ENCODE measurements at places on chromosomes 12 and 14.
A peak's percentile ranks its signal among the peaks of the same experiment; 100 is the strongest.

GRCh38 chr14:68085742-68086141, 266.2 kb downstream of the RAD51B start:
- no peak for DNase-seq

DNA sequence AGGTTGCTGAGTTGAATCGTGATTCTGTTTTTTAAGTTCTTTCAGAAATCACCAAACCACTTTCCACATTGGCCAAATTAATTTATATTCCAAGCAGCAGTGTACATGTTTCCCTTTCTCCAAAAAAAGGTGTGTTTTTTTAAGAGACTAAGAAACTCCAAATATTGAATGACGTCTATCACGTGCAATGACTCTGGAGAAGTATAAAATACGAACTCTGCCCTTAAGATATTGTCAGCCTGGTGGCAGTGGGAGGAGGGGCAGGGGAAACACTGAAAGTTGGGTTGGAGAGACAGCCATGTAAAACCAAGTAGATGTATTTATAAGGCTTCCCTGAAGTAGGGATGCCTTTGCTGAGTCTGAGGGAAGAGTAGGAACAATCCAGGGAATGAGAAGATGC, 50.1 kb upstream of the DHRS4 start:
- no peak for DNase-seq

- no peak for DNase-seq
Observed at GRCh38 chr14:78983126-78983525, 813.0 kb downstream of the NRXN3 start.

- no peak for DNase-seq
Observed at GRCh38 chr14:92341791-92342190, 18.8 kb downstream of the SLC24A4 start.

DNA sequence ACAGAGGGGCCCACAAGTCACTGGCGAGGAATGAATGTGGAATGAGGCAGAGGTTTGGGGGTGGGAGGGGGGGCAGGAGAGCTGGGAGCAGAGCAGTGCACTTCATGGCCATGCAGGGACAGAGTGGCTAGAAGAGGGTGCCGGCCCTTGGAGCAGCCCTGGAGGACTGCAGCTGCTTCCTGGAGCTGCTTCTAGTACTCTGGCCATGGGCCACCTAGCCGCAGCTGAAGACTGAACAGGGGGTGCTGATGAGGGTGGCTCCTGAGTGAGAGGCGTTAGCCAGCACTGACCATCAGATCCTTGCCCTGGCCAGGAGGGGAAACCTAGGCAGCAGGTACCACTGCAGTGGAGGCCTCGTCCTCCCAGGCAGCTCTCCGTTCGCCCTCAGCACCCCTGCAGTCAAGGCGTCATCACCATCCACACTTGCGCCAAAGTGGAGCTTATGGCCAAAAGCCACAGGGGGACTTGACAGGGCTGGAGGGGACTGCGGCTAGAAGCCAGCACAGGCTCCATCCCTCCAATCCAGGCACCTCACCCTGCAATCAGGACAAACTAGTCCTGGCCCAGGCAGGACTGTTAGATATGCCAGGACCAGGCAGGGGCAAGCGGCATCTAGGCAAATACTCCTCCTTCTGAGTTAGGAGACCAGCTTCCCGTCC, 16.4 kb downstream of the OTUB2 start:
- no peak for DNase-seq

DNA sequence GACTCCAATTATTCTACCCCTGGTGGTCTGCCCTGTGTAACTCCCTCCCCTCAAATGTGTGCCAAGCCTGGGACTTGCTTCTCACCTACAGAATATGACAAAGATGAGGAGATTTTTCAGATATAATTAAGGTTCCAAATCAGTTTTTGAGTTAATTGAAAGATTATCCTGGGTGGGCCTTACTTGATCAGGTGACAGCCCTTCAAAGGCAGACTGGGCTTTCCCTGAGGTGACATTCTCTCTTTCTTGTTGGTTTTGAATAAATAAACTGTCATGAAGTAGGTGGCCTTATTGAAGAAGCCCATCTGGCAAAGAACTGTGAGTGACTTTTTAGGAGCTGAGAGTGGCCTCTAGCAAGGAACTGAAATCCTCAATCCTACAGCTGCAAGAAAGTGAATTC, 106.0 kb downstream of the BRMS1L start:
- no peak for DNase-seq

DNA sequence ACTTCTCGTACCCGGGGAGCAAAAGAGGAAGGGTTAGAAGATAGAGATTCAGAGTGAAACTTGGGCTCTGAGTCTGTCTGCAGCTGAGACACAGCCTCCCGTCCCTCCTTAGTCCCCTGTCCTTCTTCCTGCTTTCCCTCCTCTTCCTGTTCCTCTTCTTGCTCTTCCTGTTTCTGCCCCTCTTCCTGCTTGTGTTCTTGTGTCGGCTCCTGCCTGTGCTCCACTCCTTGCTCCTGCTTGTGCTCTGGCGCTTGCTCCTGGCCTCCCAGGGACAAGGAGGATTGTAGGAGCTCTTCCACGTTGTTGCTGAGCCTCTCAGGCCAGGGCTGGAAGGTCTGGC, 3.0 kb downstream of the ACRBP start:
- no peak for DNase-seq

- no peak for DNase-seq
Observed at GRCh38 chr12:14723763-14724162, 27.4 kb upstream of the GUCY2C start.

DNA sequence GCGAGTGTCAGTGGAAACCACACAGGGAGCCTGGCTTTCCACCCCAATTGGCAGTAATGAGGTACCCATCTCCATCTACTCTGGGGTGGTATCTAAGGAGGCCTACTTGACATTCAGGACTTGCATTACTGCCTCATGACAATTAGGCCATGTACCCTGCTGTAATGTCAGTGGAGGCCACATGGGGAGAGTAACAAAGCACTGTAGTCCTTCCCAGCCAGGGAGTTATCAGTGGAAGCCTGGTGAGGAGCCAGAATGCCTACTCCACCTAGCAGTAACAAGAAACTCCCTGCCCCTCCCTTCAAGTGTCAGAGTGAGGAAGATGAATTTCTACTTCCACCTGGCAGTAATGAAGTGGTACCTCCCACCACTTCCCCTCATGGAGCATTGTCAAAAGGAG, 12.5 kb downstream of the TIMM9 start:
- no peak for DNase-seq

DNA sequence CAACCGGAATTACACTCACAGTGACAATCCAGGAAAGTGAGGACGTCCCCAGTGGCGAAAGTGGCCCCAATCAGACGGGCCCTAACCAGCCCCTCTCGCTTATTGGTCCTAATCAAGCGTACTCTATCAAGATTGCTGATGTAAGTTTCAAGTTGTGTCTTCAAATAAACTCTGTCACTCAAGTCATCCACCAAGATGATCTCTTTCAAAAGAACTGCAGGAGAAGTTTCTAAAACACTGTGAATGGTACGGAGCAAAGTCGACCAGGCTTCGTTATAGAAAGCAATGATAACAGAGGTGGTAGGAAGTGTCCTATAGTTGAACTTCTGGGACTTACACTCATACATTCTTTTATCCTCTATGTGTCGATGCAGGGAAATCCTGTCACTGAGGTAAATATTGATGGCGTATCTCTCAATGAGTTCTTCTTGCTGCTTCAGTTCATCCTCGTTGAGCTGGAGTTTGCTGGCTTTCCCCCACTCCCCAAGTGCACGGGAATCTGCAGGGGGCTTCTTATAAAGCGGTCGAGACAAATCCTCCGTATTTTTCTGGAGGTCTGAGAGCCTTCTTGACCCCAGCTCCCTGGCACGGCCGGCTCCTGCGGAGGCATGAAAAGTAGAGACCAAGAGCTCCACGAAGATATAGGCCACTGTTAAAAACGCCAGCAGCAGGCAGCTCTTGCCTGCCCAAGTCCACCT, 604 bp downstream of the GALNT4 start:
- DNase-seq = no peak

DNA sequence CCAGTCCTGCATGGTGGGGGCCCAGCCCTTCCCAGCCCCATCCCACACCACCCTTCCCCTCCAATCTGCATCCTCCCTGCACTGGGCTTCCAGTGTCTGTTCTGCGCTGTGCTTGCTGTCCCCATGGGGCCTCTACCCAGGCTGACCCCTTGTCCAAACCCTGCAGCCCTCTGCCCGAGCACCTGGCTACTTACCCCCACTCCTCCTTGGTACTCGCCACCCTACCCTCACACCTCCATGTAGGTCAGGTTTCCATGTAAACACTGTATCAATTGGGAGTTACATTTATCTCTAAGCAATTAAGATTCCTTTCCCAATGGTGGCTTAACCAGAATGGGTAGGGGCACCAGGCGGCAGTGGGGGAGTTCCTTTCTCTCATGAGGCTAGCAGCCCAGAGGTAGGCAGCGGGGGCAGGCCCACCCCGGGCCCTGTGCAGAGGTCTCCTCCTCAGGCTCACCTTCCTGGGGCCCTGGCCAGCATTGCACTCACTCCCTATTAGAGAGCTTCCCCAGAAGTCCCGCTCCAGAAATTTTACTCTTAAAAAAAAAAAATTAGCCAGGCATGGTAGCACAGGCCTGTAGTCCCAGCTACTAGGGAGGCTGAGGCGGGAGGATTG, 76.6 kb upstream of the CCND2 start:
- DNase-seq = no peak

- peak; percentile 21 for DNase-seq
Observed at GRCh38 chr14:39426605-39427004, 5.6 kb downstream of the FBXO33 start.

DNA sequence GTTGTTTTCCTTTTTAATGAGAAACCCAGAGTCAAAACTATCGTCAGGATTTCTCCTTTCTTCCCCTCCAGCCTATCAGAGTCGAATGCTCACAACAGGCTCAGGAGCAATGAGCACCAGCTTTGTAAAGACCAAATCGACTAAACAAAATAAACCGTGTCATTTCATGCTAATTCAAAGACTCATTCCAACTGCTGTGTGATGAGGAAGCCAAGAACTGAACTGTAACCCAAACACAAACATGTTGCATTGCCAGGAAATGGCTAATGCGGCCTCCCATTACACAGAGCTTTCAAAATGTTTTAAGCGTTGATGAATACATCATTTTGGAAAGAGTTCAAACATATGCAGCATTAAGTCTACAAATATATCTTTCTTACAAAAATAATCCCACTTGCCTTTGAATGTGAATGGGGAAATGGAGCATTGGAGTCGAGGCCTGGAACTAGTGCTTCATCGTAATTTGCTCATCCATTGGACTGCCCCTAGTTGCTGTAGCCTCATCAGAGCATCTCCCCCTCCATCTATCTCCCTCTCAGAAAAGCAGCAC, 349.5 kb downstream of the GXYLT1 start:
- no peak for DNase-seq

- no peak for DNase-seq
Observed at GRCh38 chr14:47262801-47263200, 412.6 kb downstream of the MDGA2 start.

DNA sequence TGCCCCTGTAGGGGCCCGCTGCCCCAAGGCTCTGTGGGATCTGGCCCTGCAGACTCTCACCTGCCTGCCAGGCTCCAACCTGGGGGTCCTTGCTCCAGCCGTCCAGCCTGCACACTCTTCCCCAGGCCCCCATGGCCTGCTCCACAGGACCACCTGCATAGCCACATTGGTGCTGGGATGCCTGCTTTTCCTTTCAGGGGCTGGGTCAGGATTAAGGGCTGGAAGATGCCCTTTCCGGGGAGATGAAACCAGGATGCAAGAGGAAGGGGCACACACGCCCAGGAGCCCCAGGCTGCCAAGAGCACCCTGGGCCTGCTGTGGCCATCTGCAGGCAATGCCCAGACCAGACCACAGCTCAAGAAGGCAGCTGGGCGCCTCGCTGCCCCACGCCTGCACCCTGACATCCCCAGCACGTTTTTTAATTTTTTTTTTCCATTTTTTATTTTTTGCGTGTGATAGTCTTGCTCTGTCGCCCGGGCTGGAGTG, 15.0 kb downstream of the BAG5 start:
- no peak for DNase-seq

DNA sequence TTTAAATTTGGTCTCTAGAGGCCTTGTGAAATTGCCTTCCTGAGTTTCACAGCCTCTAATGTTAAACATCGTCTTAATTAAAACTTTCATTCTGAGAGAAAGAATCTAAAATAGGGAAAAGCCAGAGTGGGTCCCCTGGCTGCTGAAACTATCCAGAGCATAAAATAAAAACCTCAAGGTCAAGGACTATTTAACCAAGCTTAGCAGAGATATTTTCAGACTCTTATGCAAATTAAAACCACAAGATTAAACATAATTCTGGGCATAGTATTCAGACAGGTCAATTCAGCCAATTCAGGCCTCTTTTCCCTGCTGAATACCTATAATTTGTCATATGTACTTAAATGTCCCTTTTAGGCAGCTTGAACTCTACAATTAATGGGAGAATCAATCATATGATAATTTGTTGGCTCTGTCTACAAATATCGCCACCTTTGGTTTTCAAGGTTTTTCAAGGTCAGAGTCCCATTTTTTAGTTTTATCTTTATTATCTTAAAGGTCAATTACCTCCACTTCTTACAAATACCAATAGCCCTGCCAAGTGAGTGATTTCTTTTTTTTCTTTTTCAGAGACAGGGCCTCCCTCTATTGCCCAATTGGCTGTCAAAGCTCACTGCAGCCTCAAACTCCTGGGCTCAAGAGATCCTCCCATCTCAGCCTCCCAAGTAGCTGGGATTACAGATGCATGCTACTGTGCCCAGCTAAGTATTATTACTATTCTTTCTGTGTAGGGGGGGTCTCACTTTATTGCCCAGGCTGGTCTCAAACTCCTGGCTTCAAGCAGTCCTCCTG, 257.1 kb downstream of the PHLDA1 start:
- DNase-seq = no peak

- no peak for DNase-seq
Observed at GRCh38 chr12:83153177-83153576, 466.5 kb downstream of the TMTC2 start.

GRCh38 chr12:31519511-31519910, 71.4 kb downstream of the DENND5B start:
- no peak for DNase-seq

DNA sequence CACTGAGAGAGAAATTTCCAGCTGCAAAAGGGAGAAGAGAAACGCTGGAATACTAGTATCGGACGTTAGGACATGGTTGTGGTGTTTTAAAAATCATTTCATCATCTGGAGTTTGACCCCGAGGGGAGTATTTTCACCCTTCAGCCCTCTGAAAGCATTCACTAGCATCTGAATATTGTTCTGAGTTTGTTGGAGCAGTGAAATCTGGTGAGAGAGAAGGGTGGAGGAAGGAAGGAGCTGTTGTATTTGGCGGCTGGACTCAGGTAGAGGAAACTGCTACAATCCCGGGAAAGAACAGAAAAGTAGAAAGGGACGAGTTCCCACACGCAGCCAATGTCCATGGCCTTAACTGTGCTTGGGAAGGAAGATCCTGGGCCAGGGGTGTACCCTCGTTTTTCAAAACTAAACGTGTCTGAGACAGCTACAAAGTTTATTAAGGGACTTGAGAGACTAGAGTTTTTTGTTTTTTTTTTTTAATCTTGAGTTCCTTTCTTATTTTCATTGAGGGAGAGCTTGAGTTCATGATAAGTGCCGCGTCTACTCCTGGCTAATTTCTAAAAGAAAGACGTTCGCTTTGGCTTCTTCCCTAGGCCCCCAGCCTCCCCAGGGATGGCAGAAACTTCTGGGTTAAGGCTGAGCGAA, 896 bp upstream of the CDKN1B start:
- DNase-seq = no peak

GRCh38 chr14:55350461-55350860, 61.2 kb downstream of the ATG14 start:
- no peak for DNase-seq

- no peak for DNase-seq
Observed at GRCh38 chr12:31710021-31710818, 18.6 kb downstream of the AMN1 start.

- DNase-seq = no peak
Observed at GRCh38 chr12:130658145-130658911, 57.8 kb downstream of the RIMBP2 start.

GRCh38 chr14:34851395-34851794, 23.8 kb downstream of the BAZ1A start:
- DNase-seq = no peak
